Testis (tissue), 5 donors: ENCODE measurements at places on chromosomes 2 and 18.

DNA sequence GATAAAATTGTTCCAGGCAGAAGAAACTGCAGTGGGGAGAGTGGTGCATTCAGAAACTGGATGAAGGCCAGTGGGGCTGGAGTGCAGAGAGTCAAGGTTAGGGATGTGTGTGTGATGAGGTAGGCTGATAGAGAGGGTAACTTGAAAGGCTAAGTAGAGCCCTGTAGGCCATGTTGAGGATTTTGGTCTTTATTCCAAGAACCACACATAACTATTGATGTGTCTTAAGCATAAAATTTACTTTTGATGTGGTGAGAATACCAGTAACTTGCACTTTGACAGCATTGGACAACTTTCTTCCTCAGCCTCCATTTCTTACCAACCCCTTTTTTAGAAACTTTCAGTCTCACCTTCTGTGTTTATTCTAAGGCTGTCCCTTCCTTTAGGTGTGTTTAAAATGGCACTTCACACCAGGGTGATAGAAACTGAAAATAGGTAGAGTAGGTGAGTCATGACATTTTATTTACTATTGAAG, 22.6 kb downstream of the MTX2 start:
- no peak overlapping the region for H3K4me3 ChIP-seq
- DNase-seq, result peak; percentile 26
- peaks cover 13% of the 10 kb centered on the region for H3K4me1 ChIP-seq
- no peaks in the 10 kb centered on the region for H3K27me3 ChIP-seq
- H3K36me3 ChIP-seq, result no peaks in the 10 kb centered on the region
- no peak overlapping the region for H3K27ac ChIP-seq

- peaks cover 7% of the 10 kb centered on the region for H3K4me1 ChIP-seq
- H3K27me3 ChIP-seq, result no peaks in the 10 kb centered on the region
- H3K4me3 ChIP-seq, result no peak overlapping the region
- DNase-seq, result no peak
These were observed 23.4 kb upstream of the CERS6 start for GRCh38 chr2:168432565-168433186.

DNA sequence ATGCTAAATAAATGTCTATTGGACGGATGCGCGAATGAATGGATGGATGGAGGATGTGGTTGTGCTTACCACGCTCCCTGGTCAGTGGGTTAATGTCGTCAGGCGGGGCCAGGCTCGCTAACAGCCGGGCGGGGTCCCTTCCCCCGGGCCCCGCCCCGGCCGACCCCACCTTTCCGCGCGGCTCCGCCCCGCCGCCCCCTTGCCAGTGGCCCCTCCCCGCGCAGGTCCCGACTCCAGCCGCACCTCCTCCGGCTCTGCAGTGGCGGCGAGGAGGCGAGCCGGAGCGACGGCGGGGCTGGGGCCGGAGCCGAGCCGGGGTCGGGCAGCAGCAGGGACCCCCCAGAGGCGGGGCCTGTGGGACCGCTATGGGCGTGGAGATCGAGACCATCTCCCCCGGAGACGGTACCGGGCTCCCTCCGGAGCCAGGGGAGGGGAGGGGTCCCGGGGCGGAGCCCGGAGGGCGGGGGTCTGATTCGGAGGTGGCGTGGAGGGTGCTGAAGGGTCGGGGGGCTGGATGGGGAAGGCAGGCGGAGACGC, at the start of gene FKBP1B:
TSS of gene FKBP1B (plus strand) at position 257 of the 537 bp plus-strand sequence. CDS start at position 366, 109 bp downstream.
- peak; percentile 51 for DNase-seq
- H3K27ac ChIP-seq, result no peak within 1 kb of the TSS
- H3K4me3 ChIP-seq, result peak within 1 kb of the TSS; percentile 73
- H3K4me1 ChIP-seq, result peaks cover 4% of the 10 kb centered on the region
- no peaks in the 10 kb centered on the region for H3K27me3 ChIP-seq

DNA sequence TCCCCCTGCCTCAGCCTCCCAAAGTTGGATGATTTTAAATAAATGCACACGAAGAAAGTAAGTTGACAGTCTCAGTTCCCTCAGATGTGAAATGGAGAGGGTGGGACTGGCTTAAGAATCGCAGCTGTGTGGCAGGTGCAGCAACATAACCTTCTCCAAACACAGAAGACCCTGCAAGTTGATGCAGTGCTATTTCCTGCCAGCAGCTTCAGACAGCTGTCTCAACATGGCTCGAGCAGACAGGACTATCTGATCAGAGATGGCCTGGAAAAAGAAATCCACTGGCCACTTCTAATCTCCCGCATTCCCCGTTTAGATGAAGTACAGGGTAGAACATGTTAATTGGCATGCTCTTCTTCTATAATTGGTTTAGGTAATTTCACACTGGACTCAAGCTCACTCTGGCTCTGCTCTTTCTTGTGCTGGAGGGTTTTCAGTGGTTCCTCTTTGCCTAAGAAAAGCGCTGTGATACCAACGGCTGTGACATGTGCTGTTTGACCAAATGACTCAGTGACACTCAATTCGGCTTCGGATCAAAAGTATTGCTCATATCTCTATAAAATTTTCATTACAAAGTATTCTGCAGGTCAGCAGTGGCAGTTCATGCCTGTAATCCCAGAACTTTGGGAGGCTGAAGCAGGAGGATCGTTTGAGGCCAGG, 40.2 kb downstream of the MYOM1 start:
- no peaks in the 10 kb centered on the region for H3K36me3 ChIP-seq
- H3K4me1 ChIP-seq, result no peaks in the 10 kb centered on the region
- no peak for DNase-seq
- no peak overlapping the region for H3K27ac ChIP-seq
- no peak overlapping the region for H3K4me3 ChIP-seq
- H3K27me3 ChIP-seq, result no peaks in the 10 kb centered on the region

- no peaks in the 10 kb centered on the region for H3K27me3 ChIP-seq
- H3K4me1 ChIP-seq, result no peaks in the 10 kb centered on the region
- H3K36me3 ChIP-seq, result no peaks in the 10 kb centered on the region
These were observed 286.3 kb downstream of the AFF3 start for GRCh38 chr2:99856119-99856518.

DNA sequence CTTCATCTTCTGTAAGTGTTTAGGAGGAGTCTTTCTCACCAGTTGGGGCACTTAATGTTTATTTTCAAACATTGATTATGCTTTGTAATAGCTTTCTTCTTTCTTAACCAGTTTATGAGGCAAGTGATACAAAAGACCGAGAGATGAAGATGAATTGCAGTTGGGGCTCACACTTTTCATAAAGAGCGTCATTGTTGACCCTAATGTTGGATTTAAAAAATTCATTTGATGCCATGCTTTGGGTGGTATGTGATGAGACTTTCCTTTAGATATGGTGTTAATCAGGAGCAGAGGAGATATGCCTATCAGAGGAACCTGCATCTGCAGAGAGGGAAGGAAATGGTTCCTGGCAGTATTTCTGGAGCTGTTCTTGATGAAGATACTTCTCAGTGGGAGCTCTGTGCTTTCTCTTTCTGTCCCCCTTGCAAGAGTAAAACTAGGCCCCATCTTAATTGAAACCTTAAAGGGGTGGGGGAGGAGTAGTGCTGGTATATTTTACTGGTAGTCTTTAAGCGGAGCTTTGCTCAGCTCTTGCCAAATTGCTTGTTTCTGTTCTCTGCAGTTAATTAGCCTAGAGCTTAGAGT, 2.3 kb downstream of the EML4 start:
- no peaks in the 10 kb centered on the region for H3K27me3 ChIP-seq
- no peak overlapping the region for H3K4me3 ChIP-seq
- peaks cover 24% of the 10 kb centered on the region for H3K4me1 ChIP-seq
- no peak for DNase-seq
- H3K36me3 ChIP-seq, result no peaks in the 10 kb centered on the region
- no peak overlapping the region for H3K27ac ChIP-seq

GRCh38 chr18:47931718-47932103, 1.3 kb upstream of the SMAD2 start:
- H3K27me3 ChIP-seq, result no peaks in the 10 kb centered on the region
- H3K27ac ChIP-seq, result peak overlapping the region; percentile 97
- no peak for DNase-seq
- no peaks in the 10 kb centered on the region for H3K36me3 ChIP-seq
- peaks cover 15% of the 10 kb centered on the region for H3K4me1 ChIP-seq
- H3K4me3 ChIP-seq, result peak overlapping the region; percentile 90

- no peak overlapping the region for H3K27ac ChIP-seq
- H3K36me3 ChIP-seq, result no peaks in the 10 kb centered on the region
- no peaks in the 10 kb centered on the region for H3K4me1 ChIP-seq
- H3K27me3 ChIP-seq, result no peaks in the 10 kb centered on the region
- H3K4me3 ChIP-seq, result no peak overlapping the region
These were observed 573.3 kb downstream of the LRP1B start for GRCh38 chr2:141557329-141558095.

- H3K4me1 ChIP-seq, result peaks cover 24% of the 10 kb centered on the region
- H3K36me3 ChIP-seq, result no peaks in the 10 kb centered on the region
- no peak for DNase-seq
- no peaks in the 10 kb centered on the region for H3K27me3 ChIP-seq
- H3K27ac ChIP-seq, result no peak overlapping the region
These were observed 78.4 kb downstream of the LIMS1 start for GRCh38 chr2:108612514-108613183.

GRCh38 chr18:78579854-78580577, 399.6 kb upstream of the SALL3 start:
- H3K4me3 ChIP-seq, result no peak overlapping the region
- DNase-seq, result no peak
- H3K36me3 ChIP-seq, result no peaks in the 10 kb centered on the region

DNA sequence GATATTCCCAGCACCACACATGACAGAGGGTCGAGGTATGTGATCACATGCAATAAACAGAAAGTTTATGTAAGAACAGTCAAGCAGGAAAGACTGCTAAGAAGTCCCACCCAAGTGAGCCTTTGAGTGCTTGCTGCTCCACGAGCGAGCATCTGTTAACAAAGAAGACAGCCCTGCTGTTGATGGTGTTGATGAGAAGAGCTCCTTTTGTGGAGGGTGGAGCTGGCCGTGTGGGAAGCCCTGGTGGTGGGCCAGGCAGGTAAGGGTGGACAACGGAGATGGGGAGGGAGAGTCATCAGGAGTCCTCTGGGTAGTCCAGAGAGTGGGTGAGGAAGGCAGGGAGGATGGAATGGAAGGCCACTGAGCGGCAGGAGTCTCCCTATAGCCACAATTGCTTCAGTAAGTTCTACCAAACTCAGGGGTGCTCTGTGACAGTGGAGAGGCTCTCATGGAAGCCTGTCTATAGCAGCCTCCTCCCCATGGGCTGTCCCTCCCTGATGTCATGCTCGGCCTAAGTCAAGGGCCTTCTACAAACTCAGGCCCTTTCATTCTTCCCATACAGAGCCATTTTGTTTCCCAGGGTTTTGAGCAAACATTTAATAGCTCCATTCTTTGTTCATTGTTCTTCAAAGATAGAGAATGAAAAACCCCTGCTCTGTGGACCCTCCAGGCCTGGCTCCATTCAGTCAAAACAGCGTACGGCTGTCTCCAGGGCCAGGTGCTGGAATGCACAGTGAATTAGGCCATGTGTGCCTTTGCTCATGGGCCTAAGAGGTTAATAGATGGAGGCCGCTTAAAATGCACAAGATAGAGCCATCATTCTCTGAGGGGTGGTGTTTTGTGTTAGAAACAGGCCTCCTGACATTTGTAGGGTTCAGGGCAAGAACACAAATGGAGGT, 494.2 kb upstream of the RAB6C start:
- no peaks in the 10 kb centered on the region for H3K36me3 ChIP-seq
- no peaks in the 10 kb centered on the region for H3K27me3 ChIP-seq
- H3K4me1 ChIP-seq, result no peaks in the 10 kb centered on the region
